Fibroblast of pulmonary artery (primary cell): ENCODE measurements at places on chromosomes 4 and X.

- DNase-seq = no peak
Observed at GRCh38 chrX:41912923-41913322, 10.4 kb downstream of the CASK start.

- DNase-seq = peak; percentile 23
Observed at GRCh38 chr4:20639346-20639745, 60.9 kb upstream of the PACRGL start.

DNA sequence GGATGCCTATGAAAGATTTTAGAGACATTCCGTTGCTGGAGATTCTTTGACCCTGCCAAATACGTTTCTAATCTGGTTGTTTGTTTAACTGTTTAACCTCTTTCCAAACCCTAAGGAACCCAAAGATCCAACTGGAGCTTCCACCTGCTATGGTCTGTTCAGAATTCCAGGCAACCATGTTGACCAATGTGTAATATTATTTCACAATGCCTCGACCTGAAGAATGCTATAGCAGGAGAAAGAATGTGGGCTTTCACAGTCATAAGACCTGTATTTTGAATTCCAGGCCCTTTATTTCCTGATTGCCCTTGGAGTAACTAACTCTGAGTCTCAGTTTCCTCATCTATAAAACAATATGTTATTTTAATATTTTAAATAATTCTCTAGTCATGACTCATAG lies 90.8 kb downstream of the COL25A1 start:
- DNase-seq = peak; percentile 27

DNA sequence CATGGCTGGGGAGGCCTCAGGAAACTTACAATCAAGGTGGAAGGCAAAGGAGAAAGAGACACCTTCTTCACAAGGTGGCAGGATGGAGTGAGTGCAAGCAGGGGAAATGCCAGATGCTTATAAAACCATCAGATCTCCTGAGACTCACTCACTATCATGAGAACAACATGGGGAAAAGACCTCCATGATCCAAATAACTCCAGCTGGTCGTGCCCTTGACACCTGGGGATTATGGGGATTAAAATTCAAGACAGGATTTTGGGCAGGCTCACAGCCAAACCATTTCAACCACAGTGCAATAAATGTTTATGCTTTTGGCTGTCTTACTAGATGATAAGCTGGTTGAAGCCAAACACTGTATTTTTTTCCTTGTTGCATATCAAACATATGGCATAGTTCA lies 1112.4 kb downstream of the STIM2 start:
- DNase-seq = no peak

- DNase-seq = no peak
Observed at GRCh38 chrX:18981124-18981807, 2.6 kb downstream of the PHKA2 start.

- DNase-seq = peak; percentile 53
Observed at GRCh38 chr4:25938787-25939186, 24.8 kb downstream of the SMIM20 start.

- DNase-seq = no peak
Observed at GRCh38 chr4:127165971-127166370, 466.8 kb upstream of the INTU start.

DNA sequence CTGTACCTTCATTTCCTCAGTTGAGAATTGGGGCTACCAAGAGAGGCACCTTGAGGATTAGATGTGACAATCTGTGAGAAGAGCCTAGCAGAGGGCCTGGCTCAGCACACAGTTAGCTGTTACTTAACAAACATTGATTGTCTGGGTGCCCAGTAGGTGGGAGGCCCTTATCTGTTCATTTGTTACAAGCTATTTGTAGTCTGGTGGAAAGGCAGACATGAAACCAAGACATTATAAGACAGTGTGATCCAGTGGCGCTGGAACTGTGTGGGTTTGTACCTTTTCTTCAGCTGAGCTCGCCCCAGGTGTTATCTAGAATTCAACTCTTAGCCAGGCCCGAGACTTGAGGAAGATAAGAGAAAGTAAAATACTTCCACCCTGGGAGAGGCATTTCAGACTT lies 16.9 kb downstream of the AKAP4 start:
- DNase-seq = no peak

DNA sequence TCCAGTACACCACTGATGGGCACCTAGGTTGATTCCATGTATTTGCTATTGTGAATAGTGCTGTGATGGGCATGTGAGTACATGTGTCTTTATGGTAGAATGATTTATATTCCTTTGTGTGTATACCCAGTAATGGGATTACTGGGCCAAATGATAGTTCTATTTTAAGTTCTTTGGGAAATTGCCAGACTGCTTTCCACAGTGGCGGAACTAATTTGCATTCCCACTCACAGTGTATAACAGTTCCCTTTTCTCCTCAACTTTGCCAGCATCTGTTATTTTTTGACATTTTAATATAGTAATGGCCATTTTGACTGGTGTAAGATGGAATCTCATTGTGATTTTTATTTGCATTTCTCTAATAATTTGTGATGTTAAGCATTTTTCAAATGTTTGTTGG lies 25.9 kb downstream of the CC2D2A start:
- no peak for DNase-seq

- DNase-seq = no peak
Observed at GRCh38 chr4:62070291-62070852, 870.2 kb downstream of the ADGRL3 start.

GRCh38 chrX:9671998-9672397 lies 93.6 kb downstream of the GPR143 start:
- no peak for DNase-seq

- no peak for DNase-seq
Observed at GRCh38 chr4:138327338-138327737, 85.2 kb upstream of the SLC7A11 start.

DNA sequence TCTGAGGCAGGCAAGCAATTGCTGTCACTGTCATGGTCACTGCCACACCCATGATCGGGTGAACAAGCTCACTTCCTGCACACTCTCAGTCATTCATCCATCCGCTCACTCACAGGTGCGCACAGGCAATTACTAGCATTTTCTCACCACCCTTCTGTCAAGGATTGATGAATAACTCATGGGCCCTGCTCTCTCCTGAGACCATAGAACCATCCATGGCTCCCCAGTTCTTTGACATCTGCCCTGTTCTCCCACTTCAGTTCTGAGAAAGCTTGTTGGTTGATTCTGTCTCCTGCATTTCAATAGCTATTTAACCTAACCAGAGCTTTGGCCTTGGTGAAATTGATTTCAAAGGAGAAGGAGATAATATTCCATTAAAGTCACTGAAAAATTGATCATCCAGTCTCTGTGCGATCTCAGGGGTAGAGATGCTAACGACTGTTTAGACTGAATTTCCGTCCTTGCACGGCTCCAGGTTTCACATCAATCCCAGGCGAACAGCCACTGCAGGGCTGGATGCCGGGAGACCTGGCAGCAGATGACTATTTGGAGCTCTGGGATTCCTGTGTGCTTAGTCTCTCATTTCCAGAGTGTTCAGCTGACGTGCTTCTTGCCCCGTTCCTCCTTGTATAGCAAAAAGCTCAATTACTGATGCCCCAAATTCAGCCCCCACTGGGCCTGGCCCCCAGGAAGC lies 36.9 kb upstream of the ADRA2C start:
- no peak for DNase-seq

DNA sequence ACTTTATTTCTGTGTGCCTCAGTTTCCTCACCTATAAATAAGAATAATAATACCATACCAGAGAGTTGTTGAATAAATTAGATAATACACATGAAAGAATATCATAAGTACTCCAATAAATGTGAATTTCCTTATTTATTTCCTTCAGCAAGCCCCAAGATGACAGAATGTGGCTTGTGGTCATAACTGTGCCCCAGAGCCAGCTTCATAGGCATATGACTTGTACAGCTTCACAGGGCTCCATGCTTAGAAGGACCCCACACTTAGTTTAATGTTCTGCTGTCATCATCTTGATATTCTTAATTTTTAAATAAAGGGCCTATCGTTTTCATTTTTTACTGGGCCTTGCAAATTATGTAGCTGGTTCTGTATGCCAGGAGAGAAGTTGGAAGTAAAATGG lies 25.3 kb downstream of the VSIG4 start:
- no peak for DNase-seq

DNA sequence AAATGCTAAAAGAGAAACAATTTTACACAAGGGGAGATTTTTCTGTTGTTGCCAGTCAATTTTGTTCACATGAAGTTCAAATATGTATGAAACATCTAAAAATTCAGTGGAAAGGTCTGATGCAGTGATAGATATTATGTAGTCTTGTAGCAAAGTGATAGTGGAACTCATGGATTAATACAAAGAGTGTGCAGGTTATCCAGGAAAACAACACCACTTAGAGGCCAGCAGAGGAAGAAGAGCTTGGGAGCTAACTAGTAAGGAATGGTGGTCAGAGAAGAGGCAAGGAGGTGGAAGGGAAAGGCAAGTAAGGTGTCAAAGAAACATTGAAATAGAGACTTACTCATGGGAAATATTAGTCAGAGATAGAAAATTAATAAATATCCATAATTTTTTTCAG lies 395.6 kb downstream of the MAPK10 start:
- peak; percentile 25 for DNase-seq

DNA sequence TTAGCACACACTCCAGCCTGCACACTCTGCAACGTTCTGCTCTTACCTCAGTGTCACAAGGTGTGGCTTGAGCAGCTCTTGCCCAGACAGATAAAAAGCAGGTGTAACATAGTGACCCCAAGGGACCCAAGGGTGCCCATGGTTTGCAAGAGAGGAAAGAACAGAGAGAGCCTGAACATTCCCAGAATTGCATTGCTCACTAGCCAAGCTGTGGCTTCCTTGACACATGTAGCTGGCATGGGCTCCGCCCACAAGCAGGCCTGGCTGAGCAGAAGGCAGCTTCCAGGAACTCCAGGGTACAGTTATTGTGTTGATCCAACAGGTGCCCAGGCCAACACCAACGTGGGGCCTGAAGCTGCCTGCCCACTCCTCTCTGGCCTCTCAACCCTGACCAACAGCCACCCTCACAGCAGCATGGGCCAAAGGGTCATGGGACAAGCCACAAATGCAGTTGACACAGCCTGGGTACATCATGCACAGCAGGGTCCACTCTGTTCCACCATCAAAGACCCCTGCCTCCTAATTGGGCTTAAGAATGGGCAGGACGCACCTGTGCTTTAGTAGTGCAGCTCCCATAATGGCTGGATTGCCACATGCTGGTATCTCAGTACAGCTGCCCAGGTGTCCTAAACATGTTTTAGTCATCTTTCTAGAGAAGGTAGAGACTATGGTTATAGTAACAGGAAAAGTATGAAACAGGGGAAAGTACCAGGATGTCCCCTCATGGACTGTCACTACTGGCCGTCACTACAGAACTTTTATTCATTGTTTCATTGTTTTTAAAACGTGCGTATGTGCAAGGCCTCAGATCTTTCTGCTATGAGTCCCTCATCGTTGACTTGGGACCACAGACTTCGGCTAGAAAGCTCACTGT lies 73.7 kb upstream of the ACSL1 start:
- DNase-seq = no peak

- no peak for DNase-seq
Observed at GRCh38 chr4:8150152-8151090, 8.2 kb downstream of the ABLIM2 start.

GRCh38 chrX:97389761-97390192 lies 506.1 kb downstream of the RPA4 start:
- DNase-seq = peak; percentile 76

DNA sequence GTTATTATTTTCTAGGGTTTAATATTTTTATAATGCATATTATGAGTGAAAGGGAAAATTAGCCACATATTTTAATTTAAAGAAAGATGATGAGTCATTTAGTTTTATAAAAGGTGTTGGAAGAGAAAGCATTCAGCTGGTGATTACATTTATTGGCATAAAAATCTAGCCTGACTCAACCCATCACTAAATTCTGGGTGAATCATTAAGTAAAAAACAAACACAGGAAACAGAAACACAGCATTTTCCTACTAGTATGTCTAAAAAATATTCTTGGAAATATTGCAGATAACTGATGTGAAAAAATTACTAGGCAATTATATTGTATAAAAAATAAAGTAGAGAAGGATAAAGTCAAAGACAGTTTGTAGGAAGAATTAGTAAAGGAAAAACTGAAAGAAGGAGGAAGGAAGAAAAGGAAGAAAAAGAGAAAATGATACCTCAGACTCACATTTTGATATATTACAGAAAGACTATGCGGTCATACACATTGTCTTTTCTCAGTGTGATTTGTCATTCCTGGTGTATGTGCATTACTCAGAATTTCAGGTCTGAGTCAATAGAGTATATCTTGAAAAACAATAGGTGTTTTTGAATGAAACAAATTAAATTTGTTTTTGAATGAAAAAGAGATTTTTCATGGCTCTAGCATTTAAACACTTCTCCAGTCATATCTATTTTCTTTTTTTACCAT lies 48.0 kb upstream of the SPOCK3 start:
- DNase-seq = peak; percentile 46

- no peak for DNase-seq
Observed at GRCh38 chrX:3713937-3714434, 537 bp upstream of the PRKX start.

GRCh38 chr4:91904556-91904955 lies 399.2 kb upstream of the GRID2 start:
- DNase-seq = no peak

DNA sequence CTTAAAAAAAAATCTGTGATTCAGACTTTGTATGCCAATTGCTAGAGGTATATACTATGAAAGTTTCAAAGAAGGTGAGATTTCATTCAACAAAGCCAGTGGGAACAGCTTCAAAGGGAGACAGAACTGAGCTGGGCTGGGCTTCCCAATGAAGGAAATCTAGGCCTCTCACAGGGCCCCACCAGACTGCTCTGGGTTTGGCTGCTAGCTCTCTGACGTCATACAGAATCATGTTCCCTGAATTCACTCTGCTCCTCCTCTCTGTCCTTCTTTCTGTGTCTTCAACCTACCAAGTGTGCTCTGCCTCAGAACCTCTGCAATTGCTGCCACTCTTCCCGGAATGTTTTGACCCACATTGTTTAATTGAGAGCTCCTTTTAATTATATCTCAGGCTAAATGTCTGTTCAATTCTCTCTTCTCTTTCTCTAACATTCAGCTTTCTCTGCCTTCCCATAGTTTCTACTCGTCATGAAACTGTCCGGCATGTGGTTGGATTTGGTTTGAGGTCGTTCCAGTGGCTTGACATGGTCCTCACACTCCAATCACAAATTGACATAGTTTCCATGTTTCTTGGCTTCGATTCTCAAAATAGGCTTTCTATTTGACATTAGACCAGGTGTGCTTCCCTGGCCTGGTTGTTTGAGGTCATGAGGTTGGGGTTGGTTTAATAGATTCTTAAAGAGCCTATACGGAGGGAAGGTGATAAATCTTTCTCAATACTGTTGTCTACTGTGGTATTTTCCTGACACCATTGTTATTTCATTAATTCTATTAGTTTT lies 282.1 kb upstream of the EMCN start:
- no peak for DNase-seq

- DNase-seq = no peak
Observed at GRCh38 chrX:14902537-14902936, 29.3 kb downstream of the MOSPD2 start.

DNA sequence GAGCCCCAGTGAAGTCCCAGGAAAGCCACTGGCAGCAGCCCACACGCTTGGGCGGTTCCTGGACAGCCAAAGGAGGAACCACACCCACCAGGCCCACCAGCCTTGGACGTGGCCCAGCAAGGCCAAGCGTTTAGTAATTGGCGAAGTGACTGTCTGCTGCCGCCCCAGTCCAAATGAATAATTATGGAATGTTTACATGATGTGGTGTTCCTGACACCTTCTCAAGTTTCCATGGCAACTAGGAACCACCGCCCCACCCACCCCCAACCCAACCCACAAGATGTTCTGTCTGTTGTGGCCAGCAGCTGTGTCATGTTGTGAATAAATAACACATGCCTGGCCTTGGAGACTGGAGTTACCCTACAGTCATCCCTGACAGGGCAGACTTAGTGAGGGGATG lies 22.3 kb downstream of the APLN start:
- no peak for DNase-seq

- no peak for DNase-seq
Observed at GRCh38 chrX:134172588-134173259, 64.3 kb upstream of the CCDC160 start.
